ENCODE measurements at places on chromosomes 5 and 9.

DNA sequence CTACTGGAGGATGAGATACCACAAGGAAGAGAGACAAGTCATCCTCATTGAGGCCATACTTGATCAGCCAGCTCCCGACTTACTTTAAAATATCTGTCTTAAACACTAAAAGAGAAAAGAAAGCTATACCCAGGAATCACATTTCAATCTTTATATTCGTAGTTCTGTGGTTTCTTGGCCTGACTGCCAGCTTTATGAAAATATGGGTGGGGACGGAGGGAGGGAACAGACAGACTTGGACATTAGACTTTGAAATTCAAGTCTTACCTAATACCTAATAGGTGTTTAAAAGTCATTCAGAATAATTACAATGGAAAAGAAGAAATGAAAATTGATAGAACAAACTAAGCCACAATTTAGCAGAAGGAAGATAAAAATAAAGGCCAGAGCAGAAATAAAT, 604.8 kb upstream of the RORB start:
- no peak for DNase-seq

DNA sequence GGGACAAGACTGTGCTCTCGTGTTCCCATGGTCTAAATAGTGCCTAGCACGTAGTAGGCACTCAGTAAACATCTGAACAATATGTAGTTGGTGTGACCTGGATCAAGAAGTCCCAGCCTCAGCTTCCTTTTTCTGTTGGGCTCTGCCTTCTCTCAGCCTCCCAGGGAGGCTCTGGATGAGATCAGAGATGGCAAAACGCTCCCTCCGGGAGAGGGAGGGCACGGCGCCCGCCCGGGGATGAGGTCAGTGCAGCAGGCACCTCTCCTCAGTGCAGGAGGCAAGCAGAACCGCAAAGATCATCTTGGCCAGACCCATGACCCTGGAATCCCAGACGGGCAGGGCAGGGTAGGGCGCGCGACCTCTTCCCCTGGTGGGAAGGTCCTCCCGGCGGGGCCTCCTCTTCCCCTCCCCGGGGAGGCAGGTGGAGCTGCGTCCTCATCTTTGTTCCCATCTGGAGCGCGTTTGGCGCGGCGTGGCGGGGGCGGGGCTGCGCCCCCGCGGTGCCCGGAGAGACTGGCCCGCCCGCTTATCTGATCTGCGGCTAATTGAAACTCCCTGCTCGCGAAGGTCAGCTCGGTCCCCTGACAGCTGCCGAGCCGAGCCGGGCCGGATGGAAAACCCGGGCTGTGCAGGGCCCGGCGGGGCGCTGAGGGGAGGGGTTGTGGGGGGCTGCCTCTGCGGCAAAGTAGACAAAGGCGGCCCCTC, 60.9 kb downstream of the CXXC5 start:
- peak; percentile 88 for DNase-seq

DNA sequence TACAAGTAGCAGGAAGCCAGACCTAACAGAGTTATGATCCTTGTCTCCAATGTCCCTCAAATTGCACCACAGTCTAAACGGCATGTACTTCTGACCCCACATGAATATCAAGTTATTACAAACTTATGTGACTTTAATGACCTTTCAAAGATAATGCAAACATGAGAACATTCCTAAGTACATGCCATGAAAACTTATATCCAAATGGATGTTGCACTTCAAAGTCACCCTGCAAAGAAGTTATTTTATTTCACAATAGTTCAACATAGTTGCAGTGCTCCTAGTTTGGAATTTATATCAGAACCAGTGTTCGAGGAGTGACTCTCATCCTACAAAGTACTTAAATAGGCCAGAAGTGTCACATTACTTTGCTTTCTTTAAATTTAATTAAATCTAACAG, 41.2 kb upstream of the ITGA1 start:
- peak; percentile 33 for DNase-seq

DNA sequence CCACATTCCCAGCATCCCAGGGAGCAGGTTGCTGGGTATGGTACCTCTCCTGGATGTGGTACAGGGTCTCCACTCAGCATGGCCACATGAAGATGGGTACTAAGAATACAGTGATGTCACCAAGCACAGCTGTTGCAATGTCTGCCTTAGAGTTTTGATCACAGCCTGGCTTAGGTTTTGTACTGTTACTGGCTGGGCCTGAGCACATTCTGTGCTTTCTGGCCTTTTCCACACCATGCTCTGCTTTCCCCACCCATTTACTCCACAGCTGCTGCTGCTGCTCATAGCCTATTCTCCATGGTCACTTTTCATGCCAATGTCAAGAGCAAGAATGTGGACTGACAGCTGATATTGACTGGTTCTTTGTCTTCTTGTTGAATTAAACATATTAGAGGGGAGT, 481.9 kb downstream of the ARHGEF28 start:
- DNase-seq: no peak

GRCh38 chr9:12972608-12973589, 198.1 kb downstream of the LURAP1L start:
- DNase-seq: peak; percentile 11

- DNase-seq: no peak
Measured at GRCh38 chr5:126645132-126645531, 44.4 kb downstream of the PHAX start.

DNA sequence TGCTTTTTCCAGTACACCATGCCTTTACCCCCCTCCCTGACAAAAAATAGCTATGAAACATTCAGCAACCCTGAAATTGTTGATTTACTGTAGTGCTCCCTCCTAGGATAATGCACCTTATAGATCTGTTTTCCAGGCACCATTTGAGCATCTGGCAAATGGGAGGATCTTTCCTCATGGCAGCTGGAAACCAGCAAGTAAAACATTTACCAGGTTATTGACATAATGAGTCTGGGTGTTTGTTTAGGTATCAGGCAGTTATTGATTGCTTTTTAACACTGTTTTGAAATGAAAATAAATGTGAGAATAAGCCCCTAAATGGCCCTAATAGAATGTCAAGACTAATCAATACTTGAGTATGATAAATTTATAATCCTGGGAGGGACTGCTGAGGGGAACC, 57.3 kb upstream of the KLF4 start:
- no peak for DNase-seq

- DNase-seq: no peak
Measured at GRCh38 chr9:133978899-133979272, 13.2 kb downstream of the VAV2 start.

DNA sequence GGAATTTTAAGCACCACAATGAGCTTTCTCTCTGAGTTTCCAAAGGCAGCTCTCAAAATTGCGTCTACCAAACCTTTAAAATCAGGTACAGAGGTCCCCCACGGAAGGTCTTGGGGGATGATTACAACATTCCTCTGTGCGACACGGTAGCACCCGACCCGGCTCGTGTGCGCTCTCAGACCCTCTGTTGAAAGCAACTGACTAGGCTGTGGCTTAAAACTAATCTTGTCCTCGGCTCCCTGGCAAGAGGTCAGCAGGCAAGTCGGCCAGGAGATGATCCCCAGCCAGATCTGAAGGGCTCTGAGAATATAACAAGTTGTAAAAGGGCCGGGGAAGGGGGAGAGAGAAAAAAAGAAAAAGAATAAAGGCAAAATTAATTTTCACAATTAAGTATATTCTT, 92.6 kb upstream of the LMX1B start:
- no peak for DNase-seq

DNA sequence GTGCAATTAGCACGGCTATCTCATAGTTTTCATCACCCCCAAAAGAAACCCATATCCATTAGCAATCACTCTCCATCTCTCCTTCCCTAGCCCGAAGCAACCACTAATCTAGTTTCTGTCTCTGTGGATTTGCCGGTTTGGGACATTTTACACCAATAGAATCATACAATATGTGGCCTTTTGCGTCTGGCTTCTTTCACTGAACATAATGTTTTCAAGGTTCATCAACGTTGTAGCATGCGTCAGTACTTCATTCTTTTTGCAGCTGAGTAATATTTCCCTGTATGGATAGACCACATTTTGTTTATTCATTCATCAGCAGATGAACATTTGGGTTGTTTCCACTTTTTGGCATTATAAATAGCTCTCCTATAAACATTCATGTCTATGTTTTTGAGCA, 75.4 kb upstream of the TBC1D2 start:
- DNase-seq: peak; percentile 25

DNA sequence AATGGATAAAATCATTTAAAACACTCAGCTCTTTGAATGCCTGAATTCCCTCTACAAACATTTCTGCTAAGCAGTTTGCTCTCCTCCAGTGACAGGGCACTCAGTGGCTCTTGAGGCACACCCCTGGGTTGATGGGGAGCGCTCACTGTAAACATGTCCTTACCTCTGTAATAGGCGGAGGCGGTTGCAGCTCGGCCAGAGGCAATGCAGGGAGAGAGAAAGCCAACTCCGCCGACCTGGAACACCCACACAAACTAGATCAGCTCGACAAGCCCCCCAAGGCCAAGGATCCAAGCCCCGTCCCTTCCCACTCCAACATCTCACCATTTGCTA, 329 bp downstream of the CDC23 start:
- peak; percentile 16 for DNase-seq

DNA sequence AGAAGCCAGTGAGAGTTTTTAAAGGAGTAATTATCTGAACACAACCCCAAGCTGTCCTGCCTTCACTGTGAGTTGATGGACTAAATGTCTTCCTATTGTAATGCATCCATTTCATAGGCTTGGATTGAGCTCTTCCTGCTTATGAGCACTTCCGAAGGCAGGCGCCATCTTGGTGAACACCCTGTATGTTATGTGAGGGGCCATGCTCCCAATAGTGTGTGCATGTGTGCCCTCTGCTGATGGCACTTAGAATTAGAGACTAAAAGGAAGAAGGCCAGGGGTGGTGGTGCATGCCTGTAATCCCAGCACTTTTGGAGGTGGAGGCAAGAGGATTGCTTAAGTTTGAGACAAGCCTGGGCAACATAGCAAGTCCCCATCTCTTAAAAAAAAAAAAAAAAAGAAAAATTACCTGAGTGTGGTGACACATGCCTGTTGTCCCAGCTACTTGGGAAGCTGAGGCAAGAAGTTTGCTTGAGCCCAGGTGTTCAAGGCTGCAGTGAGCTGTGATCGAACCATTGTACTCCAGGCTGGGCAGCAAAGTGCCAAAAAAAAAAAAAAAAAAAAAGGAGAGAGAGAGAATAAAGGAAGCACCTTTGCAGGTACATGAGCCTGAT, 65.0 kb downstream of the C9orf152 start:
- DNase-seq: no peak

- DNase-seq: no peak
Measured at GRCh38 chr9:18061856-18062255, 412.1 kb upstream of the ADAMTSL1 start.

- no peak for DNase-seq
Measured at GRCh38 chr5:42267091-42267490, 156.1 kb upstream of the GHR start.

DNA sequence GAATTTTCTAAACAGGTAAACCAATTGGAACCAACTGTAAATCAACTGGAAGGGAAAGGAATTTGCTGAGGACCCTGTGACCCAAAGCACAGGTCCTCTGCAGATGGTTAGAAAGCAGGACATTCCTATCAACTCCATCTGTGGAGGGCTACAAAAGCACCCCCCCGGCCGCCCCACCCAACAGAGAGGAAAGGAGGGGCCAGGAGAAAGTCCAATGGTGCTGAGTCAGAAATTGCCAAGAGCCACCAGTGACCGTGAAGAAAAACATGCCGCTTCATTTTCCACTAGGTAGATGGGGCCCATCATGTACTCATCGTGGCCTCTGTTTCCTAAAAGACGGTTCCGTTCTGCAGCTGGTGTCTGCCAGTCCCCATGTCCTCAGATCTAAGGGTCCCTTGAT, 66.3 kb downstream of the RAPGEF1 start:
- DNase-seq: no peak

DNA sequence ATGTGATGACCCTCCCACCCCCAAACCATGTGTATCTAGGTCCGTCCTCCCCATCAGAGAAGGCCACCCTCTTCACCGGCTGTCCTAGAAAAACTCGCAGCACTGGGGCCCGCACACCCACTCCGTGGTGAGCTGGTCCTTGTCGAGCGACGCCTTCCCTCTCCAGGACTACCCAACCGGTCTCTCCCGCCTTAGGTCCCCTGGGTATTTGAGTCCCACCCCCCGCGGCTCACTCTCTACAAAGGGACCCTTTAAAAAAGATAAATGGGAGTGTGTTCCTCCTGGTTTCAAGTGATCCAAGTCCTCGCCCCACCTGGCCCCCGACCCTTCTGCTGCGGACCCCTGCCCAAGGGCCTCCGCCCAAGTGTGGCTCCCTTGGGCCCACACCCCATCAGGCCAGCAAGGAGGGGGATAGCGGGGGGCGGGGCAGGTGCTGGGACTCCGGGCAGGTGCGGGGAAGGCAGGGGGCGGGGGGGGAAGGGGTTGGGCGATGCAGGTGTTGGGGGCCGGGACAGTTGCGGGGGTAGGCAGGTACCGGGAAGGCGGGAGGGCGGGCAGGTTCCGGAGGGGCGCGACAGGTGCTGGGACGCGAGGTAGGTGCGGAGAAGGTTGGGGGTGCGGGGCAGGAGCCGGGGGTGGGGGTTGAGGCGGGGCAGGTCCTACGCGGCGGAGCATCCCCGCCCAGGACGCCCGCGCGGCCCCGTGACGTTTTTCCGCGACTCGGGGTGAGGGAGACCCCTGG, 970 bp upstream of the ARRDC1 start:
- no peak for DNase-seq

- peak; percentile 31 for DNase-seq
Measured at GRCh38 chr5:176436656-176437055, 11.5 kb upstream of the FAF2 start.

GRCh38 chr5:78508186-78508765, 140.3 kb downstream of the LHFPL2 start:
- peak; percentile 46 for DNase-seq

GRCh38 chr9:19023078-19023477, 9.9 kb downstream of the SAXO1 start:
- DNase-seq: no peak

GRCh38 chr5:154325566-154325965, 120.2 kb upstream of the SAP30L start:
- DNase-seq: no peak

DNA sequence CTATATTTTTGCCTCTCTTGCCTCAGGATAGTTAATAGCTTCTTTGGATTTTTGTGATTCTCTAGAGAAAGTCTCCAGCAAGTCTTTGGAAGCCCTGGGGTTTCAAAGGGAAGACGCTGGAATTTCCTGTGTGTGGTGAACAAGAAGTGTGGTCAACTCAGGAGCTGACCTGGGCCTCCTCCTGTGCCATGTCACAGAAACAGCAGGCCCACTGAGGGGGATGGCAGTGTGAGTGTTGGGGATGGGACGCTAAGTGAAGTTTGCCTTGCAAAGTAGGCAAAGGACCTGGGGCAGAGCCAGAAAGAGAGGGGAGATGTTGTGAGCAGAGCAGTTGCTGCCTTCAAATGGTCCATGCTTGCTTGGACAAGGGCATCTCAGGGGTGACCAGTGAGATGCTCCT, 226.3 kb downstream of the DMRT2 start:
- no peak for DNase-seq
